ENCODE measurements at places on chromosomes 2 and 18.

- no peak for DNase-seq
Measured at GRCh38 chr2:194730266-194730665, 926.8 kb upstream of the SLC39A10 start.

DNA sequence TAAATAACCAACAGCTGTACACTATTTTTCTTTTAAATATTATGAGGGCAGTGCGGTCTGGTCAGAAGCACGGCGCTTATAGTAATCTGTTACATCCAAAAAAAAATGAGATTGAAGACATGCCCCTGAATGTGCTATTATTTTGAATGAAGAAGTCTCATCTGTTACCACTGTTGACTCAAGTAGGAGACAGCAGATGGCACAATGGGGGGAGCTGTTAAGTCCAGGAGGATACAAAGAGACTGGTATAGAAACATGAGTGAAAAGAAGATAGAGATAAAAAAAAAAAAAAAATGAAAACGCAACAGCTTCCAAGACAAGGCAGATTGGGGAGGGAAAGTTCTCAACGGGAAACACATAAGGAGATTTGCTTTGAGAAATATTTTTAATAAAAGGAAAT, 425.5 kb upstream of the PKDCC start:
- DNase-seq = no peak

DNA sequence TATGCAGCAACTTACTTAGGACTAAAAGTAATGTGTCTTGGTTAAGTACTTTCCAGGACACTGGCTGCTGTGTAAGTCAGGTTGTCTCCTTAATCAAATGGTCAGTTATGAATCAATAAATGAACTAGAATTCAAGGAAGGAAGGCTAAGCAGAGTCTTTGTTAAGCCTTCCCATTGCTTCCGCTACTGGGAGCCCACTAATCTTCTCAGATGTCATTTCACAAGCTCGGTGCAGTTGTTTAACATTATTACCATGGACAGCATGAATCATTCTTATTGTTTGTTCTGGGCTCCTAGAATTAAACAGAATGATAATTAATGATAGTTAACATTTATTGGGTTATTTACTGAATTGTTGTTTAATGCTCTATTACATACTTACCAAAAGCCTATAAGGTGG, 26.0 kb upstream of the MEIS1 start:
- DNase-seq = no peak

DNA sequence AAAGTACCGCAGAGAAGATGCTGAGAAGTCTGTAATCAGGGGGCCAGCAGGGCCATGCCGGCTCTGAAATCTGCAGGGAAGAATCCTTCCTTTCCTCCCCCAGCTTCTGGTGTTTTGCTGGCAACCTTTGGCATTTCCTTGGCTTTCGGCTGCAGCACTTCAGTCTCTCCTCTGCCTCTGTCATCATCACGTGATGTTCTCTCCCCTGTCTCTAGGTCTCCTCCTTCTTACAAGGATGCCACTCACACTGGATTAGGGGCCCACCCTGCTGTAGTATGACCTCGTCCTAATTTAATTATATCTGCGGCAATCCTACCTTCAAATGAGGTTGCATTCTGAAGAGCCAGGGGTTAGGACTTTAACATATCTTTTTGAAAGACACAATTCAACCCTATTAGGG, 13.8 kb upstream of the RAB12 start:
- DNase-seq = no peak

GRCh38 chr2:200365209-200365608, 58.7 kb downstream of the SPATS2L start:
- no peak for DNase-seq

- DNase-seq = no peak
Measured at GRCh38 chr2:71989671-71990070, 158.0 kb downstream of the CYP26B1 start.

DNA sequence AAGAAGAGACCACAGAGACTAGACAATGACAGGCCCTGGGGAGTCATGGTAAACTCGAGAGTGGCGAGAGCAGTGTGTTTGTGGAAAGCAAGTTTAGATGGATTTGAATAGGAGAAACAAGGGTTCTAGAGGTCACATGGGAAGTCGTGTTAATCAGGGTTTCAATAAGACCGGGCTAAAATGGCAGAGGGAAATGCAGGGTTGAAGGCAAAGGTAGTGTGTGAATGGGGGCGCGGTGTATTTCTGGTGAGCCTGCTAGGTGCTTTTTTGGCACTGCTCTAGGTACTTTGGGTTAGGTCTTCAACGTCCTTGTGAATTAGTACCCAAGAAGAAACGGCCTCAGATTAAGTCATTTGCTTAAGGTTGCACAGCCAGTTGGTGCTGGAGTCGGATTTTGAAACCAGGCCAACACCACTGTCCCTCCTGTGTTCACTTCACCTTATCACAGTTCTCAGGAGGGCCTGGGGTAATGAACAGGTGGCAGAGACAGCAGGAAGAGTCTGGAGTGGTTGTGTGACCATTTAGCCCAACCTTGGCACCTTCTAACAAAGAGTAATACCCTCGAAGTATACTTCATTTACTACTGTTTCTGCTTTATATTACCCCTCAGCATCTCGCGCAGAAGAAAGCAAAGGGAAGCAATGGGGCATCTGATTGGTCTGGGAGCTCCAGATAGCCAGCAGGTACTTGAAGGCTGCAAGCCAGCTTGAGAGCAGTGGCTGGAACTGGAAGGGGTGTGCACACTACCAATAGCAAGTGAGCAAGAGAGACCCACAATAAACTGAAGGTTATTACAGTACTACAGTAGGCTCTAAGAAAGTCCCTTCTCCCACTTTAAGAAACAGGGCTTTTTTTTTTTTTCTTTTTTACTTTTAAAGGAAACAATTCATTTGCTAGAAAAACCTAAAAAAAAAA, 33.4 kb upstream of the GAREM2 start:
- DNase-seq = no peak

- DNase-seq = no peak
Measured at GRCh38 chr2:173806761-173807160, 158.4 kb downstream of the SP3 start.

- DNase-seq = no peak
Measured at GRCh38 chr2:182367401-182367800, 59.4 kb downstream of the PDE1A start.

GRCh38 chr2:65922030-65922429, 489.6 kb upstream of the SPRED2 start:
- no peak for DNase-seq

- no peak for DNase-seq
Measured at GRCh38 chr18:23266717-23267446, 131.6 kb downstream of the CABLES1 start.

DNA sequence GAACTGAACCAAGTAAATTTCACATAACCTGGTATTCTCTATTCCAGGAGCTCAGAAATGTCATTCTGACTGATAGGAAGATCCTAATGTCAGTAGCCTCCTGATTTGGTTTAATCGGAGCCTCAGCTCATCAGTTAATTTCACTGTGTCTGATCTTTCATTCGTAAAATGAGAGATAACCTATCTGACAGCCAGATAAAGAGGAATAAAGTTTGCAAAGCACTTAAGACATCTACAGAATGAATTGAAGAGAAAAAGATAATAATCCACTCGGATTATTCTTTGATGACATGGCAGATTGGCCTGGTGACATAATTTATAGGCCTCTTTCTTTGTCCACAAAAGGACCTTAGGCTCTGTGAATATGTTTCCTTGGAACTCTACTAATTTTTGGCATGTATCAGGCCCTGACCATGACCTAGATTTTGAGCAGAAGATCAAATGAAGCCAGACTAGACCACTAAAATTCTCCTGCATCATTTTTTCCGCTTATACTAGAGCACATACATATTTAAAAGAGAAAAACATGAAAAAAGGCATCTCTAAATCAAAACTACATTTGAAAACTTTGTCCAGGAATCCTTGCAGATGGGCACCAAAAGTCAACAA, 312.4 kb downstream of the MTX2 start:
- no peak for DNase-seq

- no peak for DNase-seq
Measured at GRCh38 chr2:118386641-118387302, 298.5 kb downstream of the INSIG2 start.

DNA sequence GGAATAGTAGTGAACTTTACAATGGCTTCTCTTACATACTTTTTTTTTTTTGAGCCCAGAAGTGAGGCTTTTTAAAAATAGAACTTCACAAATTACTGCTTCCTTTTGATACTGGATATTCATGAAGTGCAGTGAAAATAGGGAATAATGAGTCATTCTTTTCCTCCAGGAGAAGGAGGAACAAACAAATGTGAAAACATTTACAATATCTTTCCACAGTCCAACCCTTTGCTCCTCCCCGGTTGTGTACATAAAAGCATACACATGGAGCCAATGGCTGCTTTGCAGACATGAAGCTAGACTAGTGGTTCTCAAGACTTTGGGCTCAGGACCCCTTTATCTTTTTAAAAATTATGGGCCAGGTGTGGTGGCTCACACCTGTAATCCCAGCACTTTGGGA, 266.9 kb downstream of the GBX2 start:
- no peak for DNase-seq

- no peak for DNase-seq
Measured at GRCh38 chr18:484749-485464, 15.6 kb downstream of the COLEC12 start.

DNA sequence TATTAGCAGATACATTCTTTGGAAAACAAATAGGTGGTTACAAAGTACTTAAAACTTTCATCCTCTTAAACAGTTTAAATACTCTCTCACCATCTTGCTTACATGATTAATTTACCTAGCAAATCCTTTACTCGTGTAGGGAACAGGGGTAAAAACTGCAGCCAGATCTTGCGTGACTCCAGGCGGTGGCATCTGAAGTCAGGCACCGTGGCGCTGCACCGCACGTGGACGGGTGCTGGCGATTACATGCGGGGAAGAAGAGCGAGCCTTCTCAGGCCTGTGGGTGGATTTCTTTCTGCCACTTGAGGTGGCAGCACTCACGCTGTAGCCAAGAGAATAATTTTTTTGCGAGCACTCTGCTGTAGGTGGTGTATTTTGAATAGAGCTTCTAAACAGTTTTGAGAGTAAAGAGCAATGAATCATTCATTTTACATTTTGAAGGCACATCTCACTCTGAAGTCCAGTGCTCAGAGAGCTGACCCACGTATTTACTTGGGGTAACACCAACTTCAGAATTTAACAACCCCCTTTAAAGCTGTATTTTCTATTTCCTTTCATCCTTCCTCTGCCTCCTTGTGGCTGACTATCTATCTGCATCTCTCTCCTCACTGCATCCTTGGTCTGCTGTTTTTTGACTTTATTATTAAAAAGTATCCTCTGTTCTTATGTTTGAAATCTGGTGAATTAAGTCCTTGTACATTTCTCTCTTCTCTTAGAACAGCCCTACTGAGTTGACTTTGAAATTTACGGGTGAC, 68.9 kb downstream of the EPAS1 start:
- no peak for DNase-seq

DNA sequence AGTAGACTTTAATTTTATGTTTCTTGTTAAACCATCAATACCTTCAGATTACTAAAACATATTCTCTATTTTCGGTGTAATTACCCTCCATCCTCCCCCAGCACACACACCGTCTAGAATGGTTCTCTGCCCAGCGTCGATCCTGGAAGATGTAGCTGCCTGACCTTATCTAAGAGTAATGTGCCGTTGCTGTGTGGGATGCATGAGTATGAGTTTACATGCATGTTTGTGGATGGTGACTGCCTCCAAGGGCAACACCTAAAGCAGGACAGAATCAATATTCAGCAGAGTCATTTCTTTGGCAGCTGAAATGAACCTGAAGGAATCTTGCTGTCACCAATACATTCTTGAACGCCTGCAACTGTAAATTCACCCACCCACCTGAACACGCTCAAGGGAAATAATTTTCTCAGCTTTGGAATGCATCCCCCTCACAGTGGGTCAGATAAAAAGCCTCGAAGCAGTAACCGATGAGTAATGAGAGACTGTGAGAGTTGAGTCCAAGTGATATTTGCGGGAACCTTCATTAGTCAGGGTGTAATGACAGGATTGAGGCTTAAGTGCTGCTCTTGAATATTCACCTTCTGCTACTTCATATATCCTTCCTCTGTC, 155.8 kb upstream of the RND3 start:
- DNase-seq = no peak

GRCh38 chr18:76402026-76402990, 92.7 kb downstream of the ZNF516 start:
- no peak for DNase-seq

GRCh38 chr2:239168575-239168974, 232.2 kb downstream of the HDAC4 start:
- no peak for DNase-seq

DNA sequence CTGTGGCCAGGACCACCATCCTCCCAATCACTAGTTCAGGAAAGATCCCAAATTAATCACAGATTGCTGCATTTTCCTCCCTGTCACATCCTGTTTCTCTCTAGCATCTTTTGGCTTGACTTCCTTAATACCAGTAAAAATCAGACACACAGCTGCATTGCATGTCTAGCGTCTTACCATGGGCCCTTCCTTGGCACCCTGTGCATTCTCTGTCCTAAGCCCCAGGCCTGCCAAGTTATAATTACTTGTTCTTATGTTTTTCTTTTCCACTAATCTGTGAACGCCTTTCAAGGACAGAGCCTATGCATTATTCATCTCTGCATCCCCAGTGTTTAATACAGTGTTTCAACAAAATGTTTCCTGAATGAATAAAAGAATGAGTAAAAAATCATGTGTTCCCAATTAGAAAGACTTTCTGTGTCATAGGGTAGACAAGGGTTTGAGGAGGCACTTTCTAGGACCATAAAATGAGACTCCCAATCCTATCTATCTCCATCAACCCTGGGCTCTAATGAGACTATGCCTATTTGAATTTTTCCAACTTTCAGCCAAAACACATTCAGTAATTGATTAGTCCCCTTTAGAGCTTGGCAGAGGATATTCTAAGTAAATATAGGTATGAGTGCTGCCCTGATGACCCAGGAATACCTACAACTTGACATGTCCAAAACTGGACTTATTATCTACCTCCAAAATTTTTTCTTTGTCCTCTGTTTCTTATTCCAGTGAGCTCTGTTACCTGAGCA, 10.3 kb upstream of the NT5C1B start:
- no peak for DNase-seq

DNA sequence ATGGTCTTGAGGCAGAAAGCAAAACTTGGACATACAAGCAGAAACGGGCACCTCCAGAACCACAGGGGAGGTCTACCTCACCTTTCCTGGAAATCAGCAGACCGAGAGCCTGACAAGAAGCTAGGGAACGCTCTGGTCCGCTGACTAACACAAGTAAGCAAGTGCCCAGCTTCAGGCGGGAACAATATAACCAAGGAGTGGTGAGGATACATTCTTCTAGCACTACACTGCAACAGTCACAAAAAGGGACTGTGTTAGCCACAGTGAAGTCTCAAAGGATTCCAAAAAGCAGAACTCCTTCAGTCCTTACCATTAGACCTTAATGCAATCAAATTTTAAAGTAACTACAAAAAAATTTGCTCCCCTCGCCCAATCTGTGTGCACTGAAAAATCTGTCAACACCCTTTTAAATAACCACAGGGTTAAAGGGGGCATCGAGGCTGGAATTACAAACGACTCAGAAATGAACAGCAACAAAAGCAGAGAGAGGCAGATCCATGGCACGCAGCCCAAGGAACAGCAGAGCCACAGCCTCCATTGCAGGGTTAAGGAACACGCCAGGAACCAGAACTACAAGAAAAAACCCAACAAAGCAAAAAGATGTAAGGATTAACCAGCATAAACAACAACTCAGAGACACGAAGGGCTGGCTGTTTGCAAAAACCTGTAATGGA, 7.1 kb downstream of the THAP4 start:
- DNase-seq = no peak

- no peak for DNase-seq
Measured at GRCh38 chr18:62437235-62438017, 85.4 kb upstream of the ZCCHC2 start.
